T-helper 17 cell (primary cell): ENCODE measurements at places on chromosomes 5 and 9.
A peak's percentile ranks its signal among the peaks of the same experiment; 100 is the strongest.

- no peak for DNase-seq
These were observed 115.0 kb downstream of the KIAA1958 start for GRCh38 chr9:112601636-112602035.

DNA sequence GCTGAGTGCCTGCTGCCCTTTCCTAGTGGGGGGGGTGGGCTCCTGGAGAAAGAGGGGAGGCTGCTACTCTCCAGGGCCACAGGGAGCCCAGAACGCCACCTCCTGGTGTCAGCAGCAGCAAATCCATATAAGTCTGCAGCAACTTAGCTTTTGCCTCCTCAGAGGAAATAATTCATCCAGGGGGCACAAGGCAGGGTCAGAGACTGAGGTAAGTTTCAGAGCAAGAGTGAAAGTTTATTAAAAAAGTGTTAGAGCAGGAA lies 4.0 kb upstream of the CLPTM1L start:
- DNase-seq: no peak

GRCh38 chr5:34007201-34007620 lies 639 bp downstream of the AMACR start:
- DNase-seq: no peak

GRCh38 chr5:124074500-124074899 lies 562.5 kb downstream of the CSNK1G3 start:
- DNase-seq: no peak

DNA sequence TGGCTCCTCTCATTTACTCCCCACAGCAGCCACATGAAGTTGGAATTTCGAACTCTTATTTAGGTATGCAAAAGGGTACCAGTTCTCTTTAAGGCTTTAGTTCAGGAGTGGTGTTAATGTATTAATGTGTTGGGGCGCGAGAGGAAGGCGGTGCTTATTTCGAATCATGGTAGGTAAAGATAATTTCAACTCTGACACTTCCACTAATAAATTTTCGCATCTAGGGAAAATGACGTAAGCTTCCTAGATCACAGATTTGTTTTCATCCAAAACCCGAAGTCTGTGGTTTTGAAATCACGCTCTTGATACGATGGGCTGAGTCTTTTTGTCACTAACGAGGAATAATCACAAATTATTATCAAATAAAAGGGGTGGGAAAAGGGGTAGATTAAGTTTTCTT lies 681 bp downstream of the PPWD1 start:
- no peak for DNase-seq

DNA sequence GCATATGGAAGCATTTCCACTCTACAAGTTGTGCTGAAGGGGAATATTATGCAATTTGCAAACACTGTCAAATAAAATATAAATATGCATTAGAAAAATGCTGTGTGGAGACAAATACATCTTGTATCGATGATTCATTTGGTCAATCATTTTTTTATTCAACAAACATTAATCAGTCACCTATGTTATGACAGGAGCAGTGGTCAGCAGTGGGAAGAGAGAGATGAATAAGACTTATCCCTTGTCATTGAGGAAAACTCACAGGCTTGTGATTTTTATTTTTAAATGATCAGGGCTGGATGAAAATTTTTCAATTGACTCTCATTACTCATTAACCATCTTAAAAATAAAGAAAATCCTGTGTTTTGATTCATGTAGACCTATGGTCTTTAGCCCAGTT lies 574.1 kb downstream of the ACTL7B start:
- DNase-seq: no peak

DNA sequence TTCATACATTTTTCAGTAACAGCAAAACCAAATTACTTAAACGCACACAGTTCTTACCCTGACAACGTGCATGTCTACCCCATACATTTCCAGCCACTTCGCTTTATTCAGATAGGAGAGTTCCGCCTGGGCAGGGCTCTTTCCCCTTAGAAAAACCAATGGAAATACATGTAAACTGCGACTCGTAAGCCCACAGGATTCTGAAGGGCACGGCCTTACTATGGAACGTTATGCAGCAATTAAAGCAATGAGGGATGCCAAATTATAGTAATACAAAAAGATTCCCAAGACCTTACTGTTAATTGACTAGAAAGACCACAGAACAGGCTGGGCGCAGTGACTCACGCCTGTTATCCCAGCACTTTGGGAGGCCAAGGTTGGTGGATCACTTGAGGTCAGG lies 64.5 kb downstream of the EPB41L4B start:
- DNase-seq: no peak

DNA sequence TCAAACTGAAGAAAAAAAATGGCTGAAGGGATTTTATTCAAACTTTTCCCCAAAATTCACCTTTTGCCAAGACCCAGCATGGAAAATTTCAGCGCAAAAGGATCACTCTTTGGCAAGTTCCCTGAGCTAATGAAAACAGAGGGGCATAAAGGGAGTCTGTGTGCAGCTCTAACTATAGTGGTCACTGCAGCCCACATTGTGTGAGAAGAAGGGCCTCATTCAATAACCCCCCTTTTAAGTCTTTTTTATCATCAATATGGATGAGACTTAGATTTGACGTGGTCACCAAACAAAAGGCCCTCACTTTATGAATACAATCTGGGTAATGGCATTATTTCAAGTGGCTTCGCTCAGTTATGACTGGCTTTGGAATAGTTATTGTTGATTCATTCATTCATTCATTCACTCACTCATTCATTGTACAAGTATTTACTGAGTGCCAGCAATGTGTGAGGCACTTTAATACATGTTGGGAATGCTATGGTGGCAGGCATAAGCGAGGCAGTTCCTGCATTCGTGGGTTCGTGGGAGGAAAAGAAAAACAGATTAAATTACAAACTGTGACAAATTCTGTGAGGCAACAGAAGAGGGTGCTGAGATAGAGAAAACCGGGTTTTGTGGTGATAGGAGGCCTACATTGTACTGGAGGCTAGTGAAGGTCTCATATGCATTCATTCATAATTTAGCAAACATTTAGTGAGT lies 145.7 kb upstream of the KLF4 start:
- DNase-seq: no peak

GRCh38 chr5:66001952-66002351 lies 75.6 kb downstream of the ERBIN start:
- no peak for DNase-seq

DNA sequence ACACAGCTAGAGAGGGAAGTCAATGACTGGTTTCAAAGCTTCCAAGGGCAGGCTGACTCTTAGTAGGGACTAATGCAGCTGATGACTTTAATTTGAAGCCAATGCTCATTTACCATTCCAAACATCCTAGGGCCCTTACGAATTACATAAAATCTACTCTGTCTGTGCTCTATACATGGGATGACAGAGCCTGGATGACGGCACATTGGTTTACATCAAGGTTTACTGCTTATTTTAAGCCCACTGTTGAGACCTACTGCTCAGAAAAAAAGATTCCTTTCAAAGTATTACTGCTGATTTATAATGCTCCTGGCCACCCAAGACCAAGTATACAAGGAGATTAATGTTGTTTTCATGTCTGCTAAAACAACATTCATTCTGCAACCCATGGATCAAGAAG lies 74.1 kb downstream of the DAP start:
- DNase-seq: no peak

GRCh38 chr9:107345327-107345726 lies 62.2 kb downstream of the RAD23B start:
- DNase-seq: no peak

- no peak for DNase-seq
These were observed 58.4 kb downstream of the PCSK1 start for GRCh38 chr5:96374653-96375052.

DNA sequence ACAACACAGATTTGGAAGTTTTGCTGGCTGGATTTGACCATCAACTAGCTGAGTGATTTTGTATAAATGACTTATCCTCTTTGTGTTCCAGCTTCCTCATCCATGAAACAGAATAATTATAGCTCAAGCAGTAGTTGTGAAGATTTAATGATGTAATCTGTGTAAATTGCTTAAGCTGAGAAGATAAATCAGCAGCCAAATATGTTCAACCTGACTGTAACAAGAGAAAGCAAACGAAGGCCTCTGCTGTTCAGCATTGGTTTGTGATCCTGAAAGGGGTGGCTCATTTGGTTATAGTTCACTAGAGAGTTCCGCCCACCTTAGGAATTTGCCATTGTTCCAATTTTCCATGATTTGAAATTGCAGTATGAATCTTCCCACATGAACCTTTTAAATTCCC lies 75.7 kb upstream of the CCDC112 start:
- no peak for DNase-seq

DNA sequence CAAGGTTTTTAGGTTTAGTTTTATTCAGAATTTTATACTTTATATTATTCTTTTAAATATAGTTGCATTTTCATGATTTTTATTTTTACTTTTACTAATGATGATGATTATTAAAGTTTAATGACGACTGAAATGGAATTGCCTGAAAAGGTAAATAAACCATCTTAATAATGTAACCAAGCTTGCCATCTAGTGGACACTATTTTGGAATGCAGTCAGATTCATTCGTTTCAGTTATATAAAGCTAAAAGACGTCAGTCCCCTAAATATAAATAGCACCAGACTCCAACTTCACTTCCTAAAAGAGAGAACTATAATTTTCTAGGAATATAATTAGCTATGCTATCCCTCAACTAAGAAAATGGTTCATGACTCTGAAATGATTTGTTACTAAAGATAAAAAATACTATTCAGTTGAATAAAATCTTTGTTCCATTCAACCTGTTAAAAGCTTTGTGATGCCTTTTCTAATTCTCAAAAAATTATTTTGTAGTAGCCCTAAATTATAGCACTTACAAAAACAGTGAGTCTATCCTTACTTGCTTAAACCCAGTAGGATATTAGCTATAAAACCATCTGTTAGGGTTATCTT lies 19.9 kb downstream of the ABITRAM start:
- no peak for DNase-seq

DNA sequence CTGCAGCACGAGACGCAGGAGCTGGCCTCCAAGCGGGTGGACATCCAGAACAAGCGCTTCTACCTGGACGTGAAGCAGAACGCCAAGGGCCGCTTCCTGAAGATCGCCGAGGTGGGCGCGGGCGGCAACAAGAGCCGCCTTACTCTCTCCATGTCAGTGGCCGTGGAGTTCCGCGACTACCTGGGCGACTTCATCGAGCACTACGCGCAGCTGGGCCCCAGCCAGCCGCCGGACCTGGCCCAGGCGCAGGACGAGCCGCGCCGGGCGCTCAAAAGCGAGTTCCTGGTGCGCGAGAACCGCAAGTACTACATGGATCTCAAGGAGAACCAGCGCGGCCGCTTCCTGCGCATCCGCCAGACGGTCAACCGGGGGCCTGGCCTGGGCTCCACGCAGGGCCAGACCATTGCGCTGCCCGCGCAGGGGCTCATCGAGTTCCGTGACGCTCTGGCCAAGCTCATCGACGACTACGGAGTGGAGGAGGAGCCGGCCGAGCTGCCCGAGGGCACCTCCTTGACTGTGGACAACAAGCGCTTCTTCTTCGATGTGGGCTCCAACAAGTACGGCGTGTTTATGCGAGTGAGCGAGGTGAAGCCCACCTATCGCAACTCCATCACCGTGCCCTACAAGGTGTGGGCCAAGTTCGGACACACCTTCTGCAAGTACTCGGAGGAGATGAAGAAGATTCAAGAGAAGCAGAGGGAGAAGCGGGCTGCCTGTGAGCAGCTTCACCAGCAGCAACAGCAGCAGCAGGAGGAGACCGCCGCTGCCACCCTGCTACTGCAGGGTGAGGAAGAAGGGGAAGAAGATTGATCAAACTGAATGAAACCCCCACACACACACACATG lies 654 bp downstream of the PURA start:
- peak; percentile 14 for DNase-seq

DNA sequence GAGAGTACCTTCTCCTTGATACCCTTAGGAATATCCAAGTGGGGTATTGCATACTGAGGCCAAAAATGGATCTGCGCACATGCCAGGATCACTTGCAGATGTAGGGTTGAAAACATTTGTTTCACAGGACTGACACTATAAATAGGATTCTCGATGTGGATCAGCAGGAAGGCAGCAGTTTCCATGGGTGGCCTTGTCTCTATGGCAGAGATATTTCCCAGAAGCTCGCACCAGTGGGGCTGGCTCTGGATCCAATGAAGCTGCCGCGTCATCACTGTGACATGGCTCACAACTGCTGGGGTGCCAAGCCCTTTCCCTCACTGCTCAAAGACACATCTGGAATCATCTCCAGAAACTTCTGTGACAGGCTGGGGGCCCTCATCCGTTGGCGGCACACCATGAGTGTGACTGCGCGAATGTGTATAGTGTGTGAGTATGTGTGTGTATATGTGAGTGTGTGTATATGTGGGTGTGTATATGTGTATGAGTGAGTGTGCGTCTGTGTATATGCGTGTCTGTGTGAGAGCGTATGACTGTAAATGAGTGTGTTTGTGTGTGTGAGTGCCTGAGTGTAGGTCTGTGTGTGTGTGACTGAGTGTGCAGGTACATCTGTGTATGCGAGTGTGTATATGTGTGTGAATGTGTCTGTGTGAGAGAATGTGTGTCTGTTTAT lies 182.5 kb downstream of the GAS1 start:
- no peak for DNase-seq

GRCh38 chr9:22654833-22655232 lies 208.2 kb downstream of the DMRTA1 start:
- DNase-seq: no peak

GRCh38 chr5:65808818-65809217 lies 86.8 kb downstream of the NLN start:
- no peak for DNase-seq

DNA sequence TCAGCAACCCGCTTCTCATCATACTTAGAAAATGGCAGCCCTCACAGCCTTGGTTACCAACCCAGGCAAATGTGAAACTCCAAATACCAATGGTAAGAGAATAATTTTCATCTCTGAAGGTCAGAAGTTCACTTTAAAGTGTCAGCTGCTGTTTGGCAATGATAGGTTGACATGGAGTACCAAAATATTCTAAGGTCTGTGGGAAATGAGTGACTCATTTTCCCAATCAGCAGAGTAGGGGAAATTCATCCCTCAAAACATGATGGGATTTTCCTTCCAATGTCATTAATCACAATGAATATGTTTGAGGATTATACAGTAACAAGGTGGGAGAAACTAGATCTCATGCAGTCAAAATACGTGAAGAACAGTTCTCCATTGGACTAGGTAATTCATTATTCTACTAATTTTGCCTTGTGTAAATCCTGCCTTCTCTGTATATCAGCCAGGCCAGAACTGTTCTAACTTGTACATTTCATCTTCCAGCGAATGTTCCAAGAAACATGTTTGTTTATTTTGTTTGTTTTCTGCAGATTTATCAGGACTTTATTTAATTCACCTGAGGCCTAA lies 53.1 kb upstream of the ERBIN start:
- no peak for DNase-seq

- no peak for DNase-seq
These were observed 29.4 kb upstream of the HSD17B3 start for GRCh38 chr9:96331236-96331947.

- no peak for DNase-seq
These were observed 61.0 kb upstream of the PCA3 start for GRCh38 chr9:76703270-76703669.
